ENCODE measurements at places on chromosomes 13 and 19.

DNA sequence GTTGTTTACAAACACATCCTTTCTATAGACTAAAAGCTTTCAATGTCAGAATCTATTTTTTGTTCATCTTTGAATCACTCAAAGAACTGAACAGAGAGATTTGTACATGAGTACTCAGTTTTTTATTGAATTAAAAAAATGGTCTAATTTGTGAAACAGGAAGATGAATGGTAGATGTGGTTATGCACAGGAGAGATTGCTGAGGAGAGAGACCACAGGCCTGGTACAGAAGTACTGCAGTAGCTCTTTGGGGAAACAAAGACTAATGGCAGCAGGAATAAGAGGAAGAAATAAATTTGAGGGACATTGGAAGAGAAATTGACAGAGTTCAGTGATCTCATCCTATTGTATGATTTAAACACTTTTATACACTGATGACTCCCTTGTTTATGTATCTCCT, 222.0 kb upstream of the ARGLU1 start:
- DNase-seq: no peak

DNA sequence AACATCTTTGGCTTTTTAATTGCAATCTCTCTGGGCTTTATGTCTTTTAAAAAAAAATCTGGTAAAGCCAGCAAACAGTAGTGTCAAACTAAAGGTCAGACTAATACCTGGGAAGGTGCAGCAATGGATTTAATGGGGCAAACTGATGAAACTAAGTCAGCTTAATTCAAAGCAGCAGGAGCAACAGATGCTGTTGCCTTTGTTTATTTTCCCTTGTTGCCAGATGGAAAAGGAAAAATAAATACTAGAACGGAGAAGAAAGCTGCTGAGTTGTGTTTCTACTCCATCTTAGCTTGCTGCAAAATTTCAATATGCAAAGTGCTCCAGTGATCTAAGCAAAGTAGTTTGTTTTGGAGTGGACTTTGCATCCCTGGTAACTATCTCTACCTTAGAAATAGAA, 1097.8 kb downstream of the PCDH17 start:
- no peak for DNase-seq

- DNase-seq: no peak
Observed at GRCh38 chr13:60627071-60627686, 230.2 kb downstream of the TDRD3 start.

GRCh38 chr13:112712451-112713207, 22.8 kb downstream of the ATP11A start:
- no peak for DNase-seq

All from stimulated activated CD8-positive, alpha-beta memory T cell treated with anti-CD3 and anti-CD28 coated beads, Interleukin-15, amount 100 ng/mL, for 1 hour (primary cell).